SJCRH30 (cell line): ENCODE measurements at places on chromosomes 2 and 18. TPM values are rescaled to one million over a fixed set of nuclear protein-coding genes. Genes with fewer than 3 reads are reported as not detected.

ACMSD gene
- not detected in 2 replicates for total RNA-seq

DNA sequence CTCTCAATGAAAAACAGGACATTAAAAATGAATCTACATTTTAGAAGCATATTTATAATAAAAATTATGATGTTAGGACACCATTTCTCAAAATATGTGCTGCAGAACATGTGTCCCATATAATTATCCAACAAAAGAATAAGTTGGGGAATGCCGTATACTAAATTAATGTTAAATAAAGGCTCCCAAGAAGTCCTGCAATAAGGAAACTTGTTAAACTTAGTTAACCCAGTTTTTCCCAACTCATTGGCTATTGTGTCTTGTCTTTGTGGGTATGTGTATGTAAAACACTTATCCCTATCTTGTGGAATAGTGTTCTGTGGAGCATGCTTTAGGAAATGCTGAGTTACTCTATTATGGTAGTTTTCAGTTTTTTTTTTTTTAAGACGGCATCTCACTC, 25.6 kb upstream of the GTF2A1L start:
- H3K4me3 ChIP-seq: no peak overlapping the region
- no peak overlapping the region for H3K27ac ChIP-seq
- no peaks in the 10 kb centered on the region for H3K27me3 ChIP-seq
- DNase-seq: no peak
- H3K36me3 ChIP-seq: no peaks in the 10 kb centered on the region

SULT1C2 gene
- not detected in 2 replicates for total RNA-seq

CROCC2 gene
- 0.15 and 0.26 TPM in 2 replicates for total RNA-seq

DNA sequence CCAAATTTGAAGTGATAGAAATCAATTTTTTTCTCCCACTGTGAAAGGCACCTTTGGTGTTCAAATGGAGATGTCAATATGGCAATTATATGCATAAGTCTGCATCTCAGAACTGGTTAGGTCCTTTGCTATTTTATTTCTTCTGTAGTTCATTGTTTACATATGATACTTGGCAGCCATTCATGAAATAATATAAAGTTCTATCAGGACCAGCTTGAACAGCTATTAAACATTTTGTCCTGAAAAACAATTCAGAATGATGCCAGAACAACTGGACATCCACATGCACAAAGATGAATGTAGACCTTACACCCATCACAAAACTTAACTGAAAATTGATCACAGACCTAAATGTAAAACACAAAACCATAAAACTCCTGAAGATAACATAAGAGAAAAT, 41.8 kb upstream of the ARHGAP28 start:
- H3K36me3 ChIP-seq: no peaks in the 10 kb centered on the region
- no peak for DNase-seq
- H3K27me3 ChIP-seq: no peaks in the 10 kb centered on the region
- no peaks in the 10 kb centered on the region for H3K4me1 ChIP-seq

GRCh38 chr2:186484062-186484735, 1.9 kb upstream of the ZC3H15 start:
- peaks cover 14% of the 10 kb centered on the region for H3K4me1 ChIP-seq
- H3K27me3 ChIP-seq: no peaks in the 10 kb centered on the region
- H3K4me3 ChIP-seq: no peak overlapping the region
- H3K27ac ChIP-seq: no peak overlapping the region
- DNase-seq: no peak

DNA sequence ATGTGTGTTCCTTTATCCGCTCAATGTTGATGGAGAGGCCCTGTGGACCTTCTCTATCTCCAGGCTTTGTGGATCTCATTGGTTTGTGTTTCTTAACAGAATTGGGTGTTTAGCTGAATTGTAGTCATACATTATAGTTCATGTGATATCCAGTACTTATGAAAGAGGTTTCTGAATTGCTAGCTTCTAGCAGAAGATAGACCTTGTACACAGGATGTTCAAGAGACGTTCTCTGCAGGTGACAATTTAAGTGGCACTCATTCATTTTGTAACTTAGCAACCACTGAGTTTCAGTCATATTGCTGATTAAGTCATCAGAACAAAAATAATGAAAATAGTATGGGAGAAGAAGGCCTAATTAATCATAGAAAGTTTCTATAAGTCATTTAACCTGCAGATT, 279.2 kb downstream of the ALPK2 start:
- H3K4me1 ChIP-seq: peaks cover 7% of the 10 kb centered on the region; the same call in 1 of the 2 replicates
- DNase-seq: no peak

- peaks cover 7% of the 10 kb centered on the region for H3K4me1 ChIP-seq
- H3K36me3 ChIP-seq: no peaks in the 10 kb centered on the region
- no peaks in the 10 kb centered on the region for H3K27me3 ChIP-seq
- H3K4me3 ChIP-seq: peak overlapping the region; percentile 37
Observed at GRCh38 chr18:55997151-55997561, 409.2 kb upstream of the TCF4 start.

SOCS6 gene
- 9.6 and 11.0 TPM in 2 replicates for total RNA-seq

- H3K36me3 ChIP-seq: no peaks in the 10 kb centered on the region
- H3K4me1 ChIP-seq: no peaks in the 10 kb centered on the region
- H3K27ac ChIP-seq: no peak overlapping the region
- H3K4me3 ChIP-seq: no peak overlapping the region
- no peak for DNase-seq
- no peaks in the 10 kb centered on the region for H3K27me3 ChIP-seq
Observed at GRCh38 chr2:234091432-234091879, 41.0 kb downstream of the SPP2 start.

DNA sequence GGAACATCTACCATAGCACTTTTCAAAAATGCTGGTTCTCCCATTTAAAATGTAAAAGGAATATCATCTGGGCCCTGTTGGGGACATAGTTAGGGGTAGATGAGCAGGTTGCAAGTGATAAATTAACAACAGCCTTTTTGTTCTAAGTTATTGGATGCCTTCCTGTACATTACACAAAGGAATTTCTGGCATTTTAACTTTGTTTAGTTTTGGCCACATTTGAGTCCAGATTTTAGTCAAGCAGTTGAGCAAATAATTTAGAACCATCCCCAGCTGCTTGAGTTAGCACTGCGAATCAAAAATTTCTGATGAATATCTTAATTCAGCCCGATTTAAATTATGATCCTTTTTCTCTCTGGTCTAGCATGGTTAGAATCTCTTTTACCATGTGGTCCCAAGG, 124.4 kb downstream of the TTC27 start:
- H3K27ac ChIP-seq: peak overlapping the region; percentile 36; the same call in 1 of the 2 replicates
- peaks cover 19% of the 10 kb centered on the region for H3K4me1 ChIP-seq
- DNase-seq: peak; percentile 37

DNA sequence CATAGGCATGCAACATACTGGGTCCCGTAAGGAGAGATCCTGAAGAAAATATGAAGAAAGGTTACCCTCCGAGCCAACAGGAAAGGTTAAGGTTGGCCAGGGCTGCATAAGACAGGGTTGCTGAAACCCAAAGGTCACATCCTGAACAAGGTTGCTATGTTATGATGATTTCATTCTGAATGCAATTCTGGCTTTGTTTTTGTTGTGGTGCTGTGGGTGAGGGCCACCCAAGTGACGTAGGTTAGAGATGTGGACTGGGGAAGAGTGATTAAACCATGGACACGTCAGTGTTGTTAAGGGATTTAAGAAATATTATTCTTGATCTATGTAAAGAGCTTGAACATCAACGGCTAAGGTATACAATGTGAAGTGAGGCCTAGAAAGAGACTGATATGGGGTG, 60.0 kb downstream of the ZEB2 start:
- H3K4me3 ChIP-seq: no peak overlapping the region
- H3K4me1 ChIP-seq: peaks cover 11% of the 10 kb centered on the region; the same call in 1 of the 2 replicates
- H3K36me3 ChIP-seq: peaks cover 13% of the 10 kb centered on the region

- no peaks in the 10 kb centered on the region for H3K36me3 ChIP-seq
- no peaks in the 10 kb centered on the region for H3K27me3 ChIP-seq
- H3K4me3 ChIP-seq: no peak overlapping the region
- 0 out of 2 replicates have a peak, but pooled peaks cover 2% of the 10 kb centered on the region for H3K4me1 ChIP-seq
Observed at GRCh38 chr18:47983946-47984345, 53.5 kb upstream of the SMAD2 start.

DNA sequence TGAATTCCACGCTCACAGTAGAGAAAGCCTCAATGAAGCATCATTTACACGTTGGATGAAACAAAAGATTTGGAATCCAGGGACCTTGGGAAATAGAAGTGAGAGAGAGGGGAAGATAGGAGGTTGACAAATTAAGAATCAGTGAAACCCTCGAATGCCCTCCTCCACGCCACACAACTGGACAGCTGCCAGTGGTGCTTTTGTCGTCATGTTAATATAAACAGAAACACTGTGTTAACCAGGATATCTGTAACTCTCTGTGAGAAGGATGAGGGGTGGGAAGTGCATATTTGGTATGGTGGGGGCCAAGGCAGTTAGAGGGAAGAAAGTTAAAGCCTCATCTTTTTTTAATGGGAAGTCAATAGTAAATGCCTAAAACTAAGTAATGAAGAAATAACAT, 108.7 kb downstream of the GFPT1 start:
- peak; percentile 64 for DNase-seq
- no peaks in the 10 kb centered on the region for H3K27me3 ChIP-seq
- no peak overlapping the region for H3K27ac ChIP-seq
- H3K4me3 ChIP-seq: no peak overlapping the region
- H3K36me3 ChIP-seq: no peaks in the 10 kb centered on the region

GCG gene
- total RNA-seq: not detected in 2 replicates

HIBCH gene
- total RNA-seq: 58.7 and 70.9 TPM in 2 replicates

- no peaks in the 10 kb centered on the region for H3K4me1 ChIP-seq
- no peak overlapping the region for H3K4me3 ChIP-seq
- peak; percentile 48 for DNase-seq
- peaks cover 9% of the 10 kb centered on the region; the same call in 1 of the 2 replicates for H3K27me3 ChIP-seq
Observed at GRCh38 chr2:121897335-121897970, 142.0 kb downstream of the TSN start.

GPR75 gene
- 3.2 and 4.5 TPM in 2 replicates for total RNA-seq

DNA sequence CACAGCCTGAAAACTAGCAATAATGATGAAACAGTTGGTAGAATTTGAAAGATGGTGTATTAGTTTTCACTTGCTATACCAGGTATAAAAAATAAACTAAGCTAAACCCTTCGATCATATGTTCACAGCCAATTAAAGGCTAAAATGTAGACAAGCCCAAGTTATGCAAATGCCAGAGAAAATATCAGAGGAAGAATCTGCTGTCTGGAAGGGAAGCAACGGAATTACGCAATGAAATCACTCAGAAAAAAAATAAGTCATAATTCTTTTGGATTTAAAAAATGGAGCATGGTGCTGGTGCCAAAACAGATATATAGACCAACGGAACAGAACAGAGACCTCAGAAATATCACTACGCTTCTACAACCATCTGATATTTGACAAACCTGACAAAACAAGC, 108.3 kb downstream of the ARL4C start:
- no peaks in the 10 kb centered on the region for H3K4me1 ChIP-seq
- no peaks in the 10 kb centered on the region for H3K36me3 ChIP-seq
- H3K4me3 ChIP-seq: no peak overlapping the region
- DNase-seq: no peak
- H3K27me3 ChIP-seq: no peaks in the 10 kb centered on the region
- H3K27ac ChIP-seq: no peak overlapping the region

DNA sequence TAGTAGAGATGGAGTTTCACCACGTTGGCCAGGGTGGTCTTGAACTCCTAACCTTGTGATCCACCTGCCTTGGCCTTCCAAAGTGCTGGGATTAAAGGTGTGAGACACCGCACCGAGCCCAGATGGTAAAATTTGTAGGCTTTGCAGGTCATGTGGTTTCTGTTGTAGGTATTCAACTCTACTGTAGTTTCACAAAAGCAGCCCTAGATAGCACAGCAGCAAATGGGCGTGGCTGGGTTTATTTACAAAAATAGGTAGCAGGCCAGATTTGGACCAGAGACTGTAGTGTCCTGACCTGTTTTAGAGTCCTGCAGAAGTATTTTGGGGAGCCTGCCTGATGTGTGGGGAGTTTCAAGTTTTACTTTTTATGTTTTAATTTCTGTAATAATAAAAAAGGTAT, 84.1 kb upstream of the RASGRP3 start:
- no peak overlapping the region for H3K4me3 ChIP-seq
- no peaks in the 10 kb centered on the region for H3K27me3 ChIP-seq
- no peak overlapping the region for H3K27ac ChIP-seq
- H3K36me3 ChIP-seq: peaks cover 6% of the 10 kb centered on the region; the same call in 1 of the 2 replicates

TUBB6 gene
- 108 and 127 TPM in 2 replicates for total RNA-seq

GRCh38 chr2:171254666-171255065, 94.0 kb upstream of the TLK1 start:
- no peaks in the 10 kb centered on the region for H3K27me3 ChIP-seq
- DNase-seq: no peak
- H3K36me3 ChIP-seq: no peaks in the 10 kb centered on the region
- H3K4me1 ChIP-seq: no peaks in the 10 kb centered on the region
- H3K4me3 ChIP-seq: no peak overlapping the region
- H3K27ac ChIP-seq: no peak overlapping the region

ATOH8 gene
- total RNA-seq: 98.9 and 107 TPM in 2 replicates

GRCh38 chr2:232117413-232117812, 155.9 kb downstream of the DIS3L2 start:
- no peak overlapping the region for H3K27ac ChIP-seq
- no peak overlapping the region for H3K4me3 ChIP-seq
- H3K36me3 ChIP-seq: no peaks in the 10 kb centered on the region; the same call in 1 of the 2 replicates
- no peak for DNase-seq
- H3K4me1 ChIP-seq: no peaks in the 10 kb centered on the region

DNA sequence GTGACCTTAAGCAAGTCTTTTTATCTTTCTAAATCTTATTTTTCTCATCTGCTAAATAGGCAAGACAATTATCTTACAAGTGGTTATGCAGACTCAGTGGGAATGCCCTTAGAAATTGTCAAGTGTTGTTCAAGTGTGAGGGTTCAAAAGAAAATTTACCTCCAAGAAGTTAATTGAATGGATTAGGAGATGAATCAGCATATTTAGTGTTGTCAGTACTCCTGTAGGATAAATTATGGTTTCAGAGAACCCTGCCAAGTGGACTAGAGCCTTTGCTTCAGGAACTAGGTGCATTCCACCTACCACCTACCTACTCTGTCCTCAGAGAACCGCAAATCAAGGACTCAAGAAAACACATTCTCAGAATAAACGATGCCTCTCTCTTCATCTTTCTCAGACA, 69.8 kb upstream of the KCTD1 start:
- H3K27me3 ChIP-seq: no peaks in the 10 kb centered on the region
- H3K36me3 ChIP-seq: no peaks in the 10 kb centered on the region
- H3K27ac ChIP-seq: no peak overlapping the region
- DNase-seq: no peak

TMEM182 gene
- total RNA-seq: 6.7 and 7.5 TPM in 2 replicates

GRCh38 chr2:16281451-16282335, 341.3 kb downstream of the MYCN start:
- peak; percentile 72 for DNase-seq
- H3K27ac ChIP-seq: peak overlapping the region; percentile 11

GALNT3 gene
- total RNA-seq: not detected in 2 replicates

ZNF521 gene
- total RNA-seq: 17.6 and 20.3 TPM in 2 replicates

GRP gene
- total RNA-seq: 0.22 TPM in 1 of 2 replicates, not detected in the other

DNA sequence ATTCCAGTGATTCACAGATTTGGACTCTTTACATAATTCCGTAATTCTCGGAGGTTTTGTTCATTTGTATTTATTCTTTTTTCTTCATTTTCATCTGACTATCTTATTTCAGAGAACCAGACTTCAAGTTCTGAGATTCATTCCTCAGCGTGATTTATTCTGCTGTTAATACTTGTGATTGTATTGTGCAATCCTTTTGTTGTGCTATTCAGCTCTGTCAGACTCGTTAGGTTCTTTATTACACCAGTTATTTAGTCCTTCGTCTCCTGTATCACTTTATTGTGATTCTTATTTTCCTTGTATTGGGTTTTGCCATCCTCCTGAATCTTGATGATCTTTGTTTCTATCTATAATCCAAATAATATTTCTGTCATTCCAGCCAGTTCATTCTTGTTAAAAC, 529.3 kb upstream of the LRRTM4 start:
- H3K27ac ChIP-seq: no peak overlapping the region
- H3K4me1 ChIP-seq: no peaks in the 10 kb centered on the region
- no peak overlapping the region for H3K4me3 ChIP-seq
- no peaks in the 10 kb centered on the region for H3K36me3 ChIP-seq
- H3K27me3 ChIP-seq: no peaks in the 10 kb centered on the region
- DNase-seq: no peak

POTEI gene
- 0.25 and 0.47 TPM in 2 replicates for total RNA-seq
